ENCODE measurements at places on chromosomes 6 and 20.
A peak's percentile ranks its signal among the peaks of the same experiment; 100 is the strongest.

DNA sequence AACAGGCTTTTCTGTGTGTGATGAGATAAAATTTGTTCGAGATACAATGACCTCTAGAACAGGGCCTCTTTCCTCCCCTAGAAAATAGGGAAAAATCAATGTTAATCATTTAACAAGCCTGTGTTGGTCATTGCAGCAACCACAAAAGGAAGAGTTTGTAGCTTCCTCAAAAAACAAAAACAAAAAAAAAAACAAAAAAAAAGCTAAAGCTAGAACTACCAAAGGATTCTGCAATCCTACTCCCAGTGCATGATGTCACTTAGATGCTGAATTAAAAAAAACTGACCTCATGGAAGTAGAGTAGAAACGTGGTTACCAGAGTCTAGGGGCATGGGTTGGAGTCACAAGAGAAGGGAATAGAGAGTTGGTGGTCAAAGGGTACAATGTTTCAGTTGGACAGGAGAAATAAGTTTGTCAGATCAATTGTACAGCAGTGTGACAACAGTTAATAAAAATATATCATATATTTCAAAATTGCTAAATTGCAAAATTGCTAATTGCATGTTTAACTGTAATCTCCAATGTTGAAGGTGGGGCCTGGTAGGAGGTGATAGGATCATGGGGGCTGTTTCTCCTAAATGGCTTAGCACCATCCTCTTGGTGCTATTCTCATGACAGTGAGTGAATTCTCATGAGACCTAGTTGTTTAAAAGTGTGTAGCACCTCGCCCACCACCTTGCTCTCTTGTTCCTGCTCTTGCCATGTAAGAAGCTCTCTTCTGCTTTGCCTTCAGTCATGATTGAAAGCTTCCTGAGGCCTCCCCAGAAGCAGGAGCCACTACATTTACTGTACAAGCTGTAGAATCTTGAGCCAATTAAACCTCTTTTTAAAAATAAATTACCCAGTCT is 163.4 kb upstream of the SIM1 start:
- no peaks in the 10 kb centered on the region for H3K27me3 ChIP-seq
- H3K36me3 ChIP-seq, result no peaks in the 10 kb centered on the region
- 0 out of 2 replicates have a peak, but pooled peaks cover 4% of the 10 kb centered on the region for H3K4me1 ChIP-seq
- no peak overlapping the region for H3K27ac ChIP-seq

DNA sequence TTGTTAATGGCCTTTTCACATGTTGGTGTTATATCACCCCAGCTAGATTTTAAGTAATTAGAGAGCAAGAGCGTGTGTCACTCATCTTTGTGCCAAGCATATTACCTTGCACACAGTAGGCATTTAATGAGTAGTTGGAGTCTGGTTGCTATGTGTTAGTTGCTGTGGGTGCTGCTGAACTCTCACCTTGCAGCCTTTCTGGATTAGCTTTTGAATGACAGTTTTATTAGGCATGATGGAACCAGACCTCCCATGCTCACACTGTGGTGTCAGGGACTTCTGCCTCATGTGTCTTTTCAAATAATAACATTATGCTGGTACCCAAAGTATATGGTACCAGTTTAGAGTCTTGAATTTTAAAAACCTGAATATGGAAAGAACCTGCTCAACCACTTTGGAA is 55.9 kb downstream of the TRAF3IP2 start:
- H3K27me3 ChIP-seq, result no peaks in the 10 kb centered on the region
- H3K4me1 ChIP-seq, result peaks cover 23% of the 10 kb centered on the region
- DNase-seq, result no peak

GRCh38 chr6:24581084-24581669 is 64.8 kb downstream of the KIAA0319 start:
- DNase-seq, result peak; percentile 80
- H3K4me3 ChIP-seq, result no peak overlapping the region
- no peak overlapping the region for H3K27ac ChIP-seq
- no peaks in the 10 kb centered on the region for H3K27me3 ChIP-seq
- no peaks in the 10 kb centered on the region for H3K36me3 ChIP-seq
- H3K4me1 ChIP-seq, result 0 out of 2 replicates have a peak, but pooled peaks cover 5% of the 10 kb centered on the region

- peaks cover 35% of the 10 kb centered on the region for H3K4me1 ChIP-seq
Measured at GRCh38 chr6:158836625-158837311, 17.6 kb upstream of the EZR start.

- no peak overlapping the region for H3K4me3 ChIP-seq
- no peak overlapping the region for H3K27ac ChIP-seq
- no peak for DNase-seq
- 0 out of 2 replicates have a peak, but pooled peaks cover 1% of the 10 kb centered on the region for H3K27me3 ChIP-seq
- no peaks in the 10 kb centered on the region for H3K36me3 ChIP-seq
Measured at GRCh38 chr20:12737900-12738299, 270.9 kb upstream of the SPTLC3 start.

GRCh38 chr20:63794614-63795013 is 36.5 kb downstream of the ZBTB46 start:
- DNase-seq, result no peak
- no peaks in the 10 kb centered on the region for H3K27me3 ChIP-seq
- H3K4me1 ChIP-seq, result no peaks in the 10 kb centered on the region
- no peaks in the 10 kb centered on the region for H3K36me3 ChIP-seq

DNA sequence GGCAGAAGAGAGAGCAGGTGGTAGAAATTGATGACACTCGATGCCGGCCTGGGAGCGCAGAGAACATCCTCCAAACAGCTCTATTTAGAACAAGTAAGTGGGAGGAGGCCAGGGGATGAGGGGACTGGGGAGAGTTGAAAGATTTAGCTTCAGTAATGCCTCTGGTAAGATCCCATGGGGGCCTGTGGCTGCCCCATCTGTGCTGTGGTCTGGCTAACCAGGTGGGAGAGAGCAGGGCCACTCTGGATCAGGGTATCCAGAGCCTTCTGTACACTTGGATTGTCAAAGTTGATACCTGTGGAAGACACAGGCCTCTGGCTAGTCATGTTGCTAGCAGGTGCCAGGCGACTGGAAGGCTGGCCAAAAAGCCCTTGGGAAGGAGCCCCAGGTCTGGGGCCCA is 27.6 kb downstream of the NCOA5 start:
- no peak overlapping the region for H3K27ac ChIP-seq
- peaks cover 15% of the 10 kb centered on the region for H3K36me3 ChIP-seq
- no peak for DNase-seq
- H3K4me1 ChIP-seq, result no peaks in the 10 kb centered on the region

DNA sequence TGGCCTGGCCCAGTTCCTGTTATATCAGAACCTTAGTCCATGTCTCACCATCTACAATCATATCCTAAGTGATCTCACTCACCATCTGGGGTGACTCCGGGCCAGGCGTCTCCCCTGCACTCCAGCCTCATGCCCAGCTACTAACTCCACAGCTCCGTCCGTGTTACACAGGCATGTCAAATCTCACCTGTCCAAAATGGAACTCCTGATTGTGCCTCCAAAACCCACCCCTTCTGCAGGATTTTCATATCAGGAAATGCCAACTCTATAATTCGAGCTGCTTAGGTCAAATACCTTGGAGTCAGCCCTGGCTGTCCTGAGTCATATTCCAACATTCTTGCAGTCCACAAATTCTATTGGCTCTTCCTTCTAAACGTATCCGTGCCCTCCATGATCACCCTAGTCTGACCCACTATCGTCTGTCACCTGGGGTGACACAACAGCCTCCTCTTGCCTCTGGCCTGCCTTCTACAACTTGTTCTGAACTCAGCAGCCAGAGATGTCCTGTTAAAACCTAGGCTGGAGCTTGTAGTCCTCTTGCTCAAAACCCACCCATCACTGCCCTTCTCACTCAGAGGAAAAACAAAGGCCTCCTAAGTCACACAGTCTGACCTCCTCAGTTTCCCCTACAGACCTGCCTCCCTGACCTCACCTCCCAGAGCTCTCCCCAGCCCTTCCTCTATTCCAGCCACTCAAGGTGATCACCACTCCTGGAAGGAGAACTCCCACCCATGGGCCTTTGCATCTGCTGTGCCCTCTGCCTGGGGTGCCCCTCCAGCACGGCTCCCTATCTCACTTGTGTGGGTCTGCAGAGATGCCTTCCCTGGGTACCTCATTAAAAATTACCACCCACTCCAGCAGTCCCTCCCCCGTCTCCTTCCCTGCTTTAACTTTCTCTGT is 85.3 kb upstream of the SIRPA start:
- H3K27me3 ChIP-seq, result no peaks in the 10 kb centered on the region
- H3K27ac ChIP-seq, result no peak overlapping the region
- no peak overlapping the region for H3K4me3 ChIP-seq
- no peaks in the 10 kb centered on the region for H3K36me3 ChIP-seq
